ENCODE measurements at places on chromosomes 7 and 10.

DNA sequence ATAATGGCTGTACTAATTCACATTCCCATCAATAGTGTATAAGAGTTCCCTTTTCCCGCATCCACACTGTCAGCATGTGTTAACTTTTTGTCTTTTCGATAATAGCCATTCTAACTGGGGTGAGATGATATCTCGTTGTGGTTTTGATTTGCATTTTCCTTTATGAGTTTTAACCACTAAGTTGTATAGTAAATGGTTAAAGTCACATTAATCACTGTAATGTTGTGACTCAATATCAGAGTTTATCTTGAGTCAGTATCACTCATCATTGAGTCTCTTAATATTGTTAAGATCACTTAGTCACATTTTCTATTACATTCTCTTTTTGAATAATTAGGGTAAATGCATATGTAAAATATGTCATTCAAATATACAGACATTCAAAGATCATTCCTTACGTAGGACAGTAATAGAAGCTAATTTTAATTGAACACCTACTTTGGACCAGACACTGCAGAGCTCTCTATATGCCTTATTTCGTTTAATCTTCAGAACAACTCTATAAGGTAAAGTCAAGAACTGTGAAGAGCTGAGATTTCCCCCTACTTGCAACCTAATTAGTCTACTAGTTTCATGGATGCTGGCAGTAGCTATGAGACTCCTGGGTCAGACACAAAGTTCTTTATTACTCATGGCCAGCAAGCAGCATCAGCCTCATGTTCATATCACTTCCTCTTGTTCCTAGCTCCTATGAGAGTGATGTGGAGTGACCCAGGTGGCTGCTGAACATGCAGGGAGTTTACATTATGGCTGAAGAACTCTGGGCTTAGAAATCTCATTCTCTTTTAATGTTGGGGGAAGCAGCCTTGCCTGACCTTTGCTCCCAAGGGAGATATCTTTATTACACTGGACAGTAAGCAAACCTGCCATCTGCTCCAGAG is 30.5 kb downstream of the CREB5 start:
- no peak for DNase-seq

DNA sequence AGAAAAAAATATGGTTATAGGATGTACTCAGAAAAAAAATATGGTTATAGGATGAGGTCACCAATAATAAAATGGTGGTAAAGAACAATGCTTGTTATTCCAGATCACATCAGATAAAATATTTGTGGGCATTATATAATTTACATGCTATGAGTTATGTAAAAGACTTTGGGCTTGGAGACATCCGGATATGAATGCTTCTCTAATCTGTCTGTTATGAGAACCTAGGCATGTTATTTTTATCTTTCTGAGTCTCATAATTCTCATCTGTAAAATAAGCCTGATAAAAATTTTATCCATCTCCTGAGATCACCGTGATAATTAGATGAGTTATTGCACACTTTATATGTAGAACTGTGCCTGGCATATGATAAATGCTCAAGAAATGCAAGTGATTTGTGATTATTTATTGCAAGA is 37.8 kb downstream of the DKK1 start:
- no peak for DNase-seq

- no peak for DNase-seq
Observed at GRCh38 chr7:127848241-127848640, 183.0 kb downstream of the LRRC4 start.

GRCh38 chr7:918441-919113 is 35.9 kb downstream of the ADAP1 start:
- DNase-seq: no peak

DNA sequence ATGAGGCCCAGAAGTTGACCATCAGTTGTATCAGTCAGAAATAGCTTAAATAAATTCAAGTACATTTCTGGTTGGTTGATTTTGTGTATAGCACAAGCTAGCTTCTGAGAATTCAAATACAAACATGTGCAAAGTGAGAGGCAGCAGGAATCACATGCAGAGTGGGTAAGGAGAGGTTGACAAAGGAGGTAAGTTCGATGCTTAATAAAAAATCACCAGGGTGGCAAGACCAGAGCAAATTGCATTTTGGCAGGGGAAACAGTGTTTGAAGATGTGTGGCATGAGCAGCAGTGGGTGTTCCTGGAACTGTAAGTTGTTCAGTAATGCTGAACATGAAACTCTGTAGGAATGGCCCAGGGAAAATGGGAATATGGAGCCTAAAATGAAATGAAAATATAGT is 52.6 kb downstream of the GNAI1 start:
- no peak for DNase-seq

DNA sequence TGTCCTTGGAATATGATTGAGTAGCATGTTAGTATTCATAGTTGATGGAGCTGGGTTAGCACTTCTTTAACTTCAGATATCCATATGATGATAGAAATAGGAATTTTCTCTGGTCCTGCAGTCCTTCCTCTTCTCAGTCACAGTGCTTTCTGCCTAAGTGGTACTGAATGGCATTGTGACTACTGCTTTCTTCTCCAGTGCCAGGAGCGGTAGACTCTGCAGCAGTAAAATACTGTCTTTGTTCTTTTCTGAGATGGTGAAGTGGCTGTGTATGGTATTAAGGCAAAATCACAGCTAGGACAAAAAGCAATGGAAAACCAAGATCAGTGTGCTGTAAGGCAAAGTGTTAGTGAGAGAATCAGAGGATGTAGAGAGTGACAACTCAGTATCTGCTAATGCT is 46.6 kb downstream of the C1GALT1 start:
- DNase-seq: no peak

DNA sequence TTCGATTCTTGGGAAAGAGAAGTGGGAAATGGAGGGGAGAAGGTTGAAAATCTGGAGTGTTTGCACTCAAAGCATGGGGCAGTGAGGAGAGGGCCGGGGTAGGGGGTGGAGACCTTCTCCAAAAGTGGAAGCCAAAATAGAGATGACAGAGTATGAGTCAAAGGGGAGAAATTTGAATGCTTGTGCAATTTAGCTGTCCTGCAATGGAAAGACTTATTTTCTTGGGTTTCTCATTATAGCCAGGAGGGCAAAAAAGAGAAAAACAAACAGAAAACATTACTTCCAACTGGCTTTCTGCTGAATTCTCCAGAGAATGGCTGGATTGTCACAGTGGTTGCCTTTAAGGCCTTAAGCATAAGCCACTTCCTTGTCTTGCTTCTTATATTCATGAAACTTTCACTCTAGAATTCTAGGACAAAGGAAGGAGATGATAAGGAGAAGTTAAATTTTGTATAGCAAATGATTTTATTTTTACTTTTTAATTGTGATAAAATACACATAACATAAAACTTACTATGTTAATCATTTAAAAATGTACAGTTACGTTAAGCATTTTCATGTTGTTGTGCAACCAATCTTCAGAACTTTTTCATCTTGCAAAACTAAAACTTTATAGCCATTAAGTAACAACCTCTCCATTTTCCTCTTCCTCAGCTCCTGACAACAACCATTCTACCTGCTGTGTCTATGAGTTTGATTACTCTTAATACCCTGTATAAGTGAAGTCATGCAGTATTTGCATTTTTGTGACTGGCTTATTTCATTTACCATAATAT is 100.2 kb downstream of the GPR85 start:
- no peak for DNase-seq

DNA sequence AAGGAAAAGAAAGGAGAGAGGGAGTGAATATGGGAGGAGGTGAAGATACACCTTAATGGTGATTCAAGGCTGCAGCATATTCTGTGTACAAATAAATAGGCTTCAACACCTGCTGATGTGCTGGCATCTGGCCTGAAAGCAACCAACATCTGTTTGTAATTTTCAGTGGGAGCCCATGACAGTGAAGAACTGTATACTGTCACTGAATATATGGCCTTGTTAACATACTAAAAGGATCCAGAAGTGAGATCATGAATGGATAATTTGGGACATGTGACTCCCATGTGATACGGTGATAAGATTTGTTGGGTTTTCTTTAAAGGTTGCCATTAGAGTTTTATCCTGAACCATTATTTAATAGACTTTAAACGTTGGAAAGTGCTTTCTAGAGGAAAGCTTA is 459.3 kb downstream of the CNTNAP2 start:
- no peak for DNase-seq

DNA sequence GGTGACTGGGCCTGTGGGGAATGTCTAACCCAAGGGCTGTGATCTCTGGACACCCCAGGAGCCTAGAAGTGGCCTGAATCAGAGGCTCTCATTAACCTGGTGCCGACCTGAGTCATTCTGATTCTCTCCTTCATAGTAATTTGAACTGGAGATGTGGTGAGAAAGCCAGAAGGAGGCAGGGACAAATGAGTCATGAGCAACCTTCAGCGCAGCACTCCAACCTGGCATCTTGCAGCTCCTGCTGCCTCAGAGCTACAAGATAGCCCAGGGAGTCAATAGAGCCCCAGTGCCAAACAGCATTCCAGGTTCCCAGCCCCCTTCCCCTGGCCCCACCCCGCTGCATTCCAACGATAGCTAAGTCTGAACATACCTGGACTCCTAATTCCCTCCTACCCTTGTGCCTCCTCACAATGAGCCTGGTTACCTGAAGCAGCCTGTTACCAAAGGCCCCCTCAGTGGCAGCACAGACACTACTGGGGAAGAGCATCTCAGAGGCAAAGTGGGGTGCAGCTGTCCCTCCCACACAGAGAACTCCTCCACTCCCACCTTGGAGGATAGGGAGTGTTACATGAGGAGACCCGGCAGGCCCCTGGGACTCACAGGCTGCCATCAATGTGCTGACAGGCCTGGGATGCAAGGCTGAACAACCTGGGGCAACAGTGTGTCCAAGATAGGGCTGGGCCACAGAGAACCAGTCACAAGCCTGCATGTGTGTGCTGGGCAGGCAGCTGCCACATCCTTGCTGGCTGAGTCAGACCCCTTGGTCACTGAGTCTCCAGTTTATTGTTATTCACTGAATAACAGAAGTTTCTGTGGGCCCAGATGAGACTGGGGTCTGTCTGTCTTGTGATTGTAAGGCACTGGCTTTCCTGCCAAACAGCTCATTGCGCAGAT is 76.8 kb upstream of the LEP start:
- DNase-seq: no peak

DNA sequence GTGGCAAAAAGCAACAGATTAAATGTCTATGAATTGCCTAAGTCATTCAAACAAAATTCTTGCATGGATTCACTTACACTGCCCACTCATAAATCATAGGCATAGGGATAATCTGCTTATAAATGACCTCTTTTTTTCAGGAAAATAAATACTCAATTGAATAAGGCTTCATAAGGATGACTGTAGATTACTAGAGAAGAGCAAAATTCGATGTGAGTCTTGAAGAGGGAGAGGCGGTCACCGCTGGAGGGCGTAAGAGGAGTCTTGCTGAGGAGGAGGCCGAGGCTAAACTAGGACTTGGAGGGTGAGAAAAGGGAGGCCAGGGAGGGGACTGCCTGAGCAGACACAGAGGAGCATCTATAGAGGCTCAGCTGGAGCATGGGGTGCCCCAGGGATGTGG is 135.4 kb upstream of the RSU1 start:
- DNase-seq: no peak

- DNase-seq: no peak
Observed at GRCh38 chr7:73839290-73839689, 3.0 kb downstream of the METTL27 start.

DNA sequence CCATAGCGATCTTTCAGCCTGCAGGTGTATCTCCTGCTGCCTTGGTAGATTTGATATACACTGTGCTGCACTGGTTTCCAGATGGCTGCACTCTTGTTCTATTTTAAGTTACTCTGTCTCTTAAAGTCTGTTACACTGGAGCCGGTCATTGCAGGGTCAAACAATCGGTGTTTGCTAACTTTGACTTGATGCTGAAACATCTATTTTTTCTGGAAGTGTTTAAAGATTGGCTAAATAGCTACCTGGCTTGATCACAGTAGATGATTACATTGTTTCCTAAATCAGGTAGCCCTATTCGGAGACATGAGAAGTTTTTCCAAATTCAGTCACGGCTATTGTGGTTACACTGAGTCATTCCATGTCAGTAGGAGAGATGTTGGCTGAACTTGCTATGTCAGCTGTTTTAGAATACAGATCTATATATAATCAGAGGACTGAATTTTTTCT is 574.8 kb downstream of the ETV1 start:
- no peak for DNase-seq

GRCh38 chr10:119183664-119184412 is 5.2 kb upstream of the PRDX3 start:
- no peak for DNase-seq

DNA sequence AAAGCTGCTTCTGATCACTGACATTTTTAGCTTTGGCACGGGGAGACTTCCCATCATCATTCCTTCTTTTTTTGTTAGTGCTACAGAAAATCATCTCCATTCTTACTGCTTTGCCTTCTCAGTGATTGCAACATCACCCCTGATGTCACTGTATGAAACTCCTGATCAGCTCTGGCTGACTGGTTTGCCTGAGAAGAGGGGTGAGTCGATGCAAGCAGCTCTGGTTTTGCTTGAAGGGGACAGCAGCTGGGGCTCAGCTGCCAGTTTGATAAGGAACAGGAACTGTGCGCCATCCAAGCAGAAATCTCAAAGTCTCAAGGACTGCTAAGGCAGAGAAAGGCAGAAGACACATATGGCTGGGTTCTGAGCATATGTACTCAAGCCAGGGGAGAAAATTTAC is 808.5 kb upstream of the CELF2 start:
- DNase-seq: no peak

DNA sequence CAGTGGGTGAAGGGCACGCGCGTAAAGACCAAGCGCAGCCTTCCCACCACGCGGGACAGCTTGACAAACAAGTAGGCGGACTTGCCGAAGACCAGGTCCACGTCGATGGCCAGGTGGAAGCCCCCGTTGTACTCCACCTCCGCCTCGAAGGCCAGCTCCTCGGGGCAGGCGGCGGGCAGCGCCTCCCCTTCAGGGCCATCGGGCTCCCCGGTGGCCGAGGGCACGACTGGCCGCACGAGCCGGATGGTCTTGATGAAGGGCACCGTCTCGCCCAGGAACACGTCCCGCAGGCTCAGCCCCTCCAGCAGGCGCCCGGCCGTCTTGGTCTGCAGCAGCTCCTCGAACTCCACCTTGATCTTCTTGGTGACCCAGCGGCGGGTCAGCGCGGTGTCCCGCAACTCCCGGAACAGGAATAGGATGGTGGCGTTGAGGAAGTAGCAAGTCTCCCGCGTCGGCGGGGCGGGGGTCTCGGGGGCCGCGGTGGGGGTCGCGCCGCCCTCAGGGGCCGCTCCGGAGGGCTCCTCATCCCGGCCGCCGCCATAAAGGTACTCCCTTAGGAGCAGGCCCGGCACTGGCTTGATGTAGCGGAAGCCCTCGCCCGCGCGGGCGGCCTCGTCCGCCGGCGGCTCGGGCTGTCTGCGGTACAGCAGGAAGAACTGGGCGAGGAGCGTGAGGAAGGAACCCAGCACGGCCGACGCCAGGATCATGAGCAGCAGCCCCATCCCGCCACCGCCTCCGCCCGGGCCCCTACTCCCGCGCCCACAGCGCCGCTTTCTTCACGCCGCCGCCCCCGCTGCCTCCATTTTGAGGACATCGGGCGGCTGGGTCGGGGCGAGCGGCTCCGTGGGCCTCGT is 507 bp downstream of the PDZD8 start:
- peak; percentile 44 for DNase-seq

All from activated gamma-delta T cell (primary cell).